Liver (tissue), 10 donors: ENCODE measurements at places on chromosomes 5 and 9. TPM values are rescaled to one million over a fixed set of nuclear protein-coding genes. Genes with fewer than 3 reads are reported as not detected.
A peak's percentile ranks its signal among the peaks of the same experiment; 100 is the strongest.

DNA sequence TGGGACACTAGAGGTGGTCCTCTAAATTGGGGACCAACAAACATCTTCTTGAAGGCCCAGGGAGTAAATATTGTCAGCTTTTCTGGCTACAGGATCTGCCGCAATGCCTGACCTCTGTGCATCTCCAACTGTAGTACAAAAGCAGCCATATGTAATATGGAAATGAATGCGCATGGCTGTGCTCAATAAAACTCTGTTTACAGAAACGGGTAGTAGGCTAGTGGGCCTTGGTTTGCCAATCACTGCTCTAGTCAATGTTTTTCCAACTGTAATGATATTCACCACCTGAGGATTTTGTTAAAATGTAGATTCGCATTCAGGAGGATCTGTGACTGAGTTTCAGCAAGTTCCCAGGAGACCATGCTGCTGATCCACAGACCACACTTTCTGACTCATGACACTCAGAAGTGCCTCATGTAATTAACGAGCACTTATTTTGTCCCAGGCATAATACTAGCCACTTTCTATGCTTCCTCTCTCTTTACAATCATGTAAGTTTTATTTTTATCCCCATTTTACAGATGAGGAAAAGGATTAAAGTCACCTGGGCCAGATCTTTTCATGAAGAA, 96.9 kb downstream of the MED27 start:
- no peak for DNase-seq
- no peak overlapping the region for H3K27ac ChIP-seq
- H3K36me3 ChIP-seq, result no peaks in the 10 kb centered on the region
- H3K4me1 ChIP-seq, result no peaks in the 10 kb centered on the region

DNA sequence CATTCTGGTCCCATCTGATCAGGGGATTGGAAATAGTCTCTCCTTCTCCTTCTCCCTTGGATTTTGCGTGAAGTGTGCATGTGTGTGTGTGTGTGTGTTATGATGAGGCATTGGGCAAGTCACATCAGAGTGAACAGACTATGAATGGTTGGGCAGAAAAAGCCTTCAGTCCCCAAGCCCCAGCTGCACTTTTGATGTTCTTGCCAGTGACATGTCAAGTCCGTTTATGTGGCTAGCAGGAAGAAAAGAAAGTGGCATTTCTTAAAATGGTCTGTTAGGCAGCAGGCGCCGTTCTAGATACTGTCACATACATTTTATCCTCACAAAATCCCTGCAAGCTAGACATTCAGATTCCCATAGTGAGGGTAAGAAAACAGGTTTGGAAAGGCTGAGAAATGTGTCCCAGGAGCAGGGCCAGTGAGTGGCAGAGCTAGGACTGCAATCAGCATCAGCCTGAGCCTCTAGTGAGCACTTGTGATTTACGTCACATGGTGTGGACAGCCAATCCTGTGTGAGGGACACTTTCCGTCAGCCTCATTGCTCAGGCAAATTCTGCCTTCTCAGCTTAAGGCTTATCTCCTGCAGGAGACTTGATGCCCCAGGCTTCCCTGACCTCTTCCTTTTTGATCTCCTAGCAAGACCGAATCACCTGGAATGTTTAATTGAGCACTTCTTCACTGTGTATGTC, 60.4 kb downstream of the GLRA1 start:
- no peak overlapping the region for H3K4me3 ChIP-seq
- H3K27me3 ChIP-seq, result no peaks in the 10 kb centered on the region
- H3K27ac ChIP-seq, result no peak overlapping the region
- no peaks in the 10 kb centered on the region for H3K4me1 ChIP-seq

GRCh38 chr5:80204808-80205614, 50.8 kb downstream of the SERINC5 start:
- DNase-seq, result peak; percentile 53
- H3K4me1 ChIP-seq, result peaks cover 29% of the 10 kb centered on the region
- H3K27me3 ChIP-seq, result no peaks in the 10 kb centered on the region
- no peak overlapping the region for H3K4me3 ChIP-seq
- peak overlapping the region; percentile 37 for H3K27ac ChIP-seq

Gene AQP3
- total RNA-seq, result 60.5 TPM

DNA sequence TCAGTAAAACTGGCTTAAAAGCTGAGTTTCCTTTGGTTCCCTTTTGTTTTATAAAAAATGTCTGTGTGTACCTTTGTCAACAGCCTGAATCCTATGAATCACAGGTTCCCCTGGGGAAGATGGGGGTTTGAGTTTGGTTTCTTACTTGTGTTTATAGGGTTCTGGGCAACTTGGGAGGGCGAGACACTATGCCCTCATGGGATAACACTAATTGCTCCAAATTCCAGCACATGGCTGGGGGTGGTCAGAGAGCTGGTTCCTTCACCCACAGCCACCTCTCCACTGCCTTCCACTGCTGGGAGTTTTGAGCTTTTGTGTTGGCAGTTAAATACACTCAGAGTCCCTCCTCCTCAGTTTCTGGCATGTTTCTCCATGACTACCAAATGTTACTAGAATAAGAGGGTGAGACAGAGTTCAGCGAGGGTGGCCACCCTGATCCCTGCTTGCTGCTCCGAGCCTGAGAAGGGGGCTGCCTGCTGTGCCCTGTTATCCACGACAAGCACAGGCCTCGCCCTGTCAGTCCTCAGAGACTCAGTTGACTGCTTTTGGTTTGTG, 83.0 kb upstream of the EPB41L4B start:
- H3K27ac ChIP-seq, result no peak overlapping the region
- no peaks in the 10 kb centered on the region for H3K4me1 ChIP-seq
- peaks cover 64% of the 10 kb centered on the region for H3K36me3 ChIP-seq
- DNase-seq, result no peak

DNA sequence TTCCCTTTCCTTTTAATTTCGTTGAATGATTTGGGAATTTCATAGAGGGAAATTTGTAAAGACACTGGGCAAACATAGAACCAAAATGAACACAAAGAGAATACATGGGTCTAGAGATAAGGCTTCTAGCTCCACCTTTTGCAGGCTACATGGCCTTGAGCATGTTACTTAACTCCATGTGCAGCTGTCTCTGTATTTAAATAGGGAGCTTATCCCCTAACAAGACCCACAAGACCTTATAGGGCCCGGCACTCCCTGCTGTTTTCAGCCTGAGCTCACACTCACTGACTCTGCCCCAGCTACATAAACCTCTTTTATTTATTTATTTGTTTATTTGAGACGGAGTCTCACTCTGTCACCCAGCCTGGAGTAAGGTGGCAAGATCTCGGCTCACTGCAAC, 30.6 kb upstream of the TLE1 start:
- no peak for DNase-seq
- H3K27ac ChIP-seq, result peak overlapping the region; percentile 40
- H3K4me1 ChIP-seq, result peaks cover 14% of the 10 kb centered on the region
- H3K27me3 ChIP-seq, result no peaks in the 10 kb centered on the region
- no peak overlapping the region for H3K4me3 ChIP-seq

Gene SV2C
- total RNA-seq, result not detected

DNA sequence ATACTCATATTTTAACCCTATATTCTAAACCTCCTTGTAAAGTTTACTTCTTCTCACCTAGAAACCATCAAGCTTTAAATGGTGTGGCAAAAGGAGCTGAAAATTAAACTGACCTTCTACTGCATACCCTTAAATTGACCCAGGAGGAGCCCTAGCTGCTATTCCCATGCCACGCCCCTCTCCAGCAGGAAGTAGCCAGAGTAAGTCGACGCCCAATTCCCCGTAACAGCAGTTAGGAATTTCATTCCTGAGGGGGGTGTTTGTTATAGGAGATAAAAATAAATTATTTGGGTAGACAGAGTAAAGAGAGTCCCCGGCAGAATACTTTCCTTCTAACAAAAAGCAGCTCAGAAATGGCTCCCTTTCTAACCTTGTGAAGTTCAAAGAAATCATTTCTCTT, 111.8 kb upstream of the FAM174A start:
- DNase-seq, result no peak
- H3K4me1 ChIP-seq, result no peaks in the 10 kb centered on the region
- H3K27me3 ChIP-seq, result no peaks in the 10 kb centered on the region
- H3K4me3 ChIP-seq, result no peak overlapping the region
- no peaks in the 10 kb centered on the region for H3K36me3 ChIP-seq
- H3K27ac ChIP-seq, result no peak overlapping the region

Gene SPINK4
- not detected for total RNA-seq

DNA sequence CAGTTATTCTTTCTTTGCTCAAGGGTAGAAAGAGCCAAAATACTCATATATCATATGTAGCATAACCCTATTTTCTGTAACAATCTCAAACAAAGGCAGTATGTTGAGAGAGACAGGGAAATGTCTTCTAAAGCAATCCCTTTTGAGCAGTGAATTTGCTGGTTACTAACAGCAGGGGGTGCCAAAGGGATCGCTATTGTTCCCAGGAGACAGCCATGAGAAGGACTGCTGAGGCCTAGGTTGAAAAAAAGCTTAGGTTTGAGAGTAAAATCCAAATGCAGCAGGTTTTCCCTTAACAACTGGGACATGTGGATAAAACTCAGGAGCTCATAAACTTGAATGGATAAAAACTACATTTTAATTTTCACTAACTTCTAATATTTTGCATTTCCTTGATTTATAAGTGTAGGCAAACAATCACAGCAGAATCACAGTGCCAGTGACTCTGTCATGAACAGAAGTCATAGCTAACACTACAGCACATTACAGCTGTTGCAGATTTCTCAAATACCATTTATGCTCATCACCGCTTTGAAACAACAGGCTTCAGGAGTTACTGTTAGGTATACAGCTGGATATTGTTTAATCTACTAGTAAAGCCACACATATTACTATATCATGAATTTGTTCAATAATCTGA, 148.4 kb downstream of the MAPKAP1 start:
- no peak overlapping the region for H3K27ac ChIP-seq
- H3K27me3 ChIP-seq, result no peaks in the 10 kb centered on the region
- DNase-seq, result peak; percentile 46
- H3K4me1 ChIP-seq, result no peaks in the 10 kb centered on the region

DNA sequence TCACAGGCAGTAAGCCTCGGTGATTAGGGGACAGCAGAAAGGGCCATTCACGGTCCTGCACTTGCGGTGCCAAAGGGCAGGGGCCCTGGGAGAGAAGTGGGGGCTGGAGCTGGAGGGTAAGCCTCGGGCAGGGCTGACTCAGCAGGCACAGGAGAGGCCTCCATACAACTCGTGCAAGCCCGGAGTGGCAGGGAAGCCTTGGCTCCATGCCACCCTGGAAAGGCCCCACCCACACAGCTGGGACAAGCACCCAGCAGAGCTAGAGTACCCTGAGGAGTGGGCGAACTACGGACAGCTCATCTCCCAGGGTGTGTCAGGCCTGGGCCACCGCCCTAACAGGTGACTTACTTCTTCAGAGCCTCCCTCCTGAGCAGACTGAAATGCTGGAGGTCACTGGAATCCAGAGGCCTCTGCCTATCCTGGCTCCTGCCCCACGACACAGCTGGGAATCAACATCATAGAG, 5.6 kb upstream of the CAMK2A start:
- H3K4me3 ChIP-seq, result no peak overlapping the region
- no peaks in the 10 kb centered on the region for H3K4me1 ChIP-seq
- no peaks in the 10 kb centered on the region for H3K27me3 ChIP-seq
- no peaks in the 10 kb centered on the region for H3K36me3 ChIP-seq
- no peak for DNase-seq
- H3K27ac ChIP-seq, result no peak overlapping the region

DNA sequence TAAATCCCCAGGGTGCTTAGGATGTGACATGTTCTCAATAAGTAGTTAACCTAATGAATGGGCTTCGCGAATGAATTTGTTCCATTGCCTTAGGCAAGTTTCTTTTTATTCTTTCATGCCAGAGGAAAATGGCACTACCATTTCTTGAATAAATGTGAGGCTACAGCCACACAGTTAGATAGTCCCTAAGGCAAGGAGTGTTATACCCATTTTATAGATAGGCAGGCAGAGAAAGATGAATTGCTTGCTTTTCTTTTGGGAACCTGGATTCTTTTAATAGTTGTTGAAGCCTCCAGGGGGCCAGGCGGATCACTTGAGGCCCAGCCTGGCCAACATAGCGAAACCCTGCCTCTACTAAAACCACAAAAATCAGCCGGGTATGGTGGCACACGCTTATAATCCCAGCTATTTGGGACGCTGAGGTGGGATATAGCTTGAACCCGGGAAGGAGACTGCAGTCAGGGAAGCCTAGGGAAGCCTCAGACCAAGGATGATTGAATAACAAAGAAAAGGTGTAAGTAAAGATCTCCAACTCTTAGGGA, 943 bp downstream of the NOP16 start:
- H3K4me3 ChIP-seq, result peak overlapping the region; percentile 73
- no peak overlapping the region for H3K27ac ChIP-seq
- H3K4me1 ChIP-seq, result peaks cover 5% of the 10 kb centered on the region
- no peak for DNase-seq
- no peaks in the 10 kb centered on the region for H3K27me3 ChIP-seq

DNA sequence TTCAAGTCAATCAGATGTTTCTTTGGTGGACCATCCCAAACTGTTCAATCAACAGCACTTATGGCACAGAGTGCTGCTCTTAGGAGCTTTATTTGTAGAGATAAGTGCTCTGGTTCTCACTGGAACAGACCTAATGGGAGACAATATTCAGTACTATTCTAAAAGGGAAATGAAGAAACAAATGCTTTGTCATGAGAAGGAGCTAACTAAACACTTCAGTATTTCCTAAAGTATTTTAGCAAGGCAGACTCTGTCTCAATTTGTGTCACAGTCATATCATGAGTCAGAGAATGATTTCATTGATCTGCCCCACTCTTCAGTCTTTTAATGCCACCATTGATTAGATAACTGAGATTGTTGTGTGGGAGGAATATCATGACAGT, 175.3 kb downstream of the SLF1 start:
- H3K27ac ChIP-seq, result no peak overlapping the region
- H3K27me3 ChIP-seq, result no peaks in the 10 kb centered on the region
- DNase-seq, result no peak
- H3K36me3 ChIP-seq, result no peaks in the 10 kb centered on the region
- no peak overlapping the region for H3K4me3 ChIP-seq

GRCh38 chr5:62340392-62340791, 34.4 kb downstream of the KIF2A start:
- DNase-seq, result no peak
- H3K27me3 ChIP-seq, result no peaks in the 10 kb centered on the region
- H3K27ac ChIP-seq, result no peak overlapping the region
- no peaks in the 10 kb centered on the region for H3K4me1 ChIP-seq

Gene TMCO6
- total RNA-seq, result 55.9 TPM

Gene IL3
- not detected for total RNA-seq

DNA sequence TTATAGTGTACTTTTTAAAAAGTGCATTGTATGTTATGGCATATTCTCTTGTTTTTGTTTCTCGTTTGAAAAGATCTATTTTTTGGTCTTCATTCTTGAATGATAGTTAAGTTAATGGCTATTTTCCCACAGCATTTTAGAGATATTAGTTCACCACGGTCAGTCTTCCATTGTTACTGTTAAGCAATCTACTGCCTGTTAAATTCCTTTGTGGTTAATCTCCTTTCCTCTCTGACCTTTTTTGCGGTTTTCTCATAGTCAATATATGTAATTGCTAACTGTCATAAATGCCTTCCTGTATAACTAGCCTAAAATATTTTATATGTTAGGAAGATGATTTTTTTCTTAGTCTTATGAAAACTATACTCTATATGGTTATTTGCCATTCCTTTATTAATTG, 250.8 kb upstream of the FBXL7 start:
- no peak overlapping the region for H3K27ac ChIP-seq
- H3K4me1 ChIP-seq, result no peaks in the 10 kb centered on the region
- no peak overlapping the region for H3K4me3 ChIP-seq
